Thymus (tissue), 14 donors: ENCODE measurements at places on chromosomes 6 and 20.

DNA sequence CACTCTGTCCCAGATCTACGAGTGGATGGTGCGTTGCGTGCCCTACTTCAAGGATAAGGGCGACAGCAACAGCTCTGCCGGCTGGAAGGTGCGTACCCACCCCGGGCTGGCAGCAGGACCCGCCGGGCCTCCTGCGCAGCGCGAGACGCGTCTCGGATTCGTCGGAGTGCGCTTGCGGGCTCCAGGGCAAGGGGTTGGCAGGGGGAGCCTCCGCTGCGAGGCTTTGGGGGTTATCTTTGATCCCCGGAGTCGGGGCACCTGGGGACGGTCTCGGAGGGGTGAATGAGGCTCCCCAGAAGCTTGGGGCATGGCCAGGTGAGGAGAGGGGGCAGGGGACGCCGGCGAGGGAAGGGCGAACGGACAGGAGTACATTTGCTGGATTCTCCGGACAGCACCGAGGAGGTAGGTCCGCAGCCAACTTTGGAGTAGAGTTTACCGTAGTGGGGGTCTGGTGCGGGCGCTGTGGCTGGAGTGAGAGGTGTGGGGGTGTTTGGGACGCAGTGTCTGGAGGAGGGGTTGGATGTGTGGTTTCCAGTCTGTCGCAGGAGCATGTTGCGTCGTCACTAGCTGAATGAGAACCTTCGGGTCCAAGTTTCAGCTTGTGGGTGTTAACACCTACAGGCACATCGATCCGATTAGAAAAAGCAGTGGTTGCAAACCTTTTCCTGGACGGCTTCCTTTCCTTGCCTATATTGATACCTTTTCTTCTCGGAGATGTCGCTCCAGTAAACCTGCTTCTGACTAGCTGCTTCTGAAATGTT, 1.2 kb downstream of the FOXO3 start:
- DNase-seq, result no peak

DNA sequence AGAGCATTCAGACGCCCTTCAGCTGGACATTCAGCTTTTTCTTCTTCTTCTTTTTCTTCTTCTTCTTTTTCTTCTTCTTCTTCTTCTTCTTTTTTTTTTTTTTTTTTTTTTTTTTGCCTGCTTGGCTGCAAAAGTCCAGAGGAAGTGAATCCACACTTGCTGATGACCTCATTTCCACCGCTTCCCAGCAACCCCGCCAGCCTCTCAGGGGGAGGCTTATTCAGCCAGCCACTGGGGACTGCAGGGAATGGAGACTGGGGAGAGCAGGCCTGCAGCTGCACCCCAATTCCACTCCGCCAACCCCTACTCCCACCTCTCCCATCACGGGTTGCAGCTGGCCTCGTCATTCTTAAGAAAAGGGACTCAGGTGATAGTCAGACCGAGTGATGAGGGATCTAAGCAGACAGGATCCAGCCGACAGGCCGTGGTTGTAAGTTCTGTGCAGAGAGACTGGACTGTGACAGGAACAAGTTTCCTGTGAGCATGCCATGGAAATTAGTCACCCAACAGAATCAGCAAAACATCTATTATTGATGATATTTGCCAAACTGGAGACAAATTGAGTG, 59.0 kb upstream of the QKI start:
- no peak for DNase-seq

- no peak for DNase-seq
These were observed 1005.6 kb upstream of the FLRT3 start for GRCh38 chr20:15342991-15343523.

- DNase-seq, result no peak
These were observed 14.2 kb downstream of the TRAF3IP2 start for GRCh38 chr6:111591370-111591900.
